ENCODE measurements at places on chromosomes 5 and 9.

DNA sequence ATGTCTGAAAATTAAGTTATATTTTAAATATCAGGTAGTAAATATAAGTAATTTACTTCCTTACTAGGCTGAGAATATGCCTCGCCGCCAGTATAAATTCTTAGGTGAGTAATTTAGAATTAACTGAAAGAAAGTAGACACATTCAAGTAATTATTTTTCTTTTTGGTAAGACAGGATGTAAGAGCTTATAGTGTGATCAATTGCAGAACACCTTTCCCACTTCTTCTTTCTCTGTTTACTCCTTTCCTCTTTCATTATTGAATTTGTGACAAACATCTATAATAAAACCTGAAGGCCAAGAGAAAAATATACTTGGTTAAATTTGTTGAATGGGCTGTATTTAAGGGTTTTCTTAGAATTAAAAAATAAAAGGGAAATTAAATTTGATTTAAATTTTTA, 195.1 kb upstream of the CDKN2B start:
- no peak for DNase-seq

DNA sequence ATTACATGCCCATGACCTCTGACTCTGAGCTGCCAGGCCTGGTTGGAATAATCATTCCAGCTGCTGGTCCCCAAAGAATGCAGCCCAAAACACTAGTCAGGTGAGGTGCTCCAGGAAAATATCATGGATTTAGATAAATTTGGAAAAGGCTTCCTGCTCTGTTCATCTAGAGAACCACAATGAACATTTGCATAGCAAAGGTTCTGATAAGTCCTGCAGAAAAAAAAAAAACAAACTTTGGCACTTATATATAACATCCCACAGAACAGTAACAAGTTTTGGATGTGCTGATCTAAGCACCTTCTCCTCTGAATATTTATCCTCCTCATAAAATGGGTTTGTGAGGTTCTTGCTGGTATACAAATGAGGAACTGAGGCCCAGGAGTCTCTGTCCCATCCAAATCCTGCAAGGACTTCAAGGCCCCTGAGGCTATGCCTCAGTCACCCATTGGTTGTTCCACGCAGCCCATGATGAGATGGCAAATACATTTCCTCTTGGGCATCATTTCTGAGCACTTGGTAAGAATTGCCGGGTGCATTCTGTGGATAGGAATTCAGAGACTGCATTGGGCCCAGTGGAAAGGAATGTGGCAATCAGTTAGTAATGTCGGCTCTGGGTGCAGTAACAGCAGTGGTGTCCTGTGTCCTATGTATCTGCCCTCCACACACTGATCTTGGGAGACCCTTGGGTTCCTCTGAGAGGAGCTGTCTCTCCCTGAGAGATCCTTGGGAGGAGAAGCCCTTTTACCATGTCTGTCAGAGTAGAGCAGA, 73.4 kb upstream of the ASS1 start:
- no peak for DNase-seq

GRCh38 chr5:57855831-57856230, 373.2 kb upstream of the ACTBL2 start:
- DNase-seq: no peak

- DNase-seq: no peak
Measured at GRCh38 chr5:167014401-167015056, 1276.9 kb upstream of the WWC1 start.

GRCh38 chr9:89805571-89806292, 200.9 kb downstream of the GADD45G start:
- DNase-seq: no peak

Data from fibroblast of the aortic adventitia (primary cell).